ENCODE measurements at places on chromosomes 11 and 22.

DNA sequence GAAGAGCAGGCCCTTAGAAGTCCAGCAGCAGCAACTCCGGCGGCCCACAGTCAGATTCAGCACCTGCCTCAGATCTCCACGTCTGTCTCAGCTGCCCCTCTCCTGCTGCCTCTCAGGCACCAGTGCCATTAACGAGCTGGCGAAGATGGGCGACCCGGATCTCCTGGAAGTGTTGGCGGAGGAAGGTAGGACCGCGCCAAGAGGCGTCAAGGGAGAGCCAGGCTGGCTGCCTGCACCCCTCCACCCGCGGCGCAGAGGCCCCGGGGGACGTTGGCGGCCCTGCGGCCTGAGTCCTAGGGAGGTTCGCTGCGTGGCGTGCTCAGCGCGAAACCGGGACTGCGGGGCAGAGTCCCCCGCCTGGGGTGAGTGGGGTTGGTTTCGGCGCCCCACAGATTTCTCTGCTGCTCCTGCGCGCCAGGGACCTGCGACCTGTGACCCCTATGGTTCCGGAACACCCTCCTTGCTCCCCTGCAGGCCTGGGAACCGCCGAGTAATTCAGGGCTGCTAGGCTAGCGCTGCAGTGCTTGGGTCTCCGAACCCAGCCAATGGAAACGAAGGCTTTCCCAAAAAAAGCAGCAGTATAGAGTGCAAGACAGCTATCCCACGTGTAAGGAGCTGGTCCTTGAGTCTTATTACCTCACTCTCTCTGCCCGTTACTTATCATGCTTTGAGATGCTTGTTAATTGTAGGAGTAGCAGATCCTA is 615 bp downstream of the ANO5 start:
- DNase-seq: no peak

DNA sequence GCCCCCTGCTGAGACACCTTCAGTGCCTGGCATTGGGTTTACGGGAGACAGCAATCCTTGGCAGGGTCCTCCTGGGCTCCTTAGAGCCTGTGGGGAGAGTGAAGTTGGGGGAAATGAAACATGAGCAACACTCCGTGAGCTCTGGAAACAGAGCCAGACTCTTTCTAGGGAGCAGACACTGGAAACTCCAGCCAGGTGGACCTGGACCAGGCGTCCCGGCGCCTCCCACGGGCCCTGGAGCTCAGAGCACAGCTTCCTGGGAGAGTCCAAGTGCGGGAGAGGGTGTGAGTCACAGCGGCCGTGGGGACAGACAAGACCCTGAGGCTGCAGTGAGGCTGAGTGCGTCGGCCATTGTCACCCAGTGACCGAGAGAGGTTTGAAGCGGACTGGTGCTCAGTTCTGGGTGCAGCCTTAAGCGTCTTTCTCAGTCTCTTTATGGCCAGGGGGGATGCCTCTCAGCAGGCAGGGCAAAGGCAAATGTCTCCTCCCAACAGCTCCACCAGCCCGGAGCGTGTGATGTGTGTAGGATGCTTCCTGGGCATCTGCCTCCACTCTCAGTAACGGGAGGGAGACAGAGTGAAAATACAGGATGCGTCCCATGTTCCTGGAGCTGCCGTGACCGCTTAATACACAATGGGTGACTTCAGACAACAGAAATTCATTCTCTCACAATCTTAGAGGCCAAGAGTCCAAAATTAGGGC is 399.2 kb downstream of the SHANK2 start:
- no peak for DNase-seq

- DNase-seq: no peak
These were observed 33.1 kb downstream of the CEP295 start for GRCh38 chr11:93694557-93694956.

DNA sequence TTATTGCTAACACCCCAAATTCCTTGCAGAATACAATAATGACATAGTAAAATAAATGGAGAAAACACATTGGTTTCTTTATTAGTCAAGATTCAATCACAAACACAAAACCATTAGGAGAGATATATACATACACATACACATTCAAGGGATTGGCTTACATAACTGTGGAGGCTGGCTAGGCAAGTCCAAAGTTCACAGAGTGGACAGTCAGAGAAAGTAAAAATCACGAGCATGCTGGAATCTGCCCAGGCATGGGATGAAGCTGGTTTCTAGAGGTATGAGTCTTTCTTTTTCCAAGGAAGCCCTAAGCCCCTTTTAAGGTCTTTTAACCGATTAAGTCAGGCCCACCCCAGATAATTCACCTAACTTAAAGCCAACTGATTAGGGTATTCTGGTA is 13.6 kb upstream of the OR56B1 start:
- DNase-seq: no peak

DNA sequence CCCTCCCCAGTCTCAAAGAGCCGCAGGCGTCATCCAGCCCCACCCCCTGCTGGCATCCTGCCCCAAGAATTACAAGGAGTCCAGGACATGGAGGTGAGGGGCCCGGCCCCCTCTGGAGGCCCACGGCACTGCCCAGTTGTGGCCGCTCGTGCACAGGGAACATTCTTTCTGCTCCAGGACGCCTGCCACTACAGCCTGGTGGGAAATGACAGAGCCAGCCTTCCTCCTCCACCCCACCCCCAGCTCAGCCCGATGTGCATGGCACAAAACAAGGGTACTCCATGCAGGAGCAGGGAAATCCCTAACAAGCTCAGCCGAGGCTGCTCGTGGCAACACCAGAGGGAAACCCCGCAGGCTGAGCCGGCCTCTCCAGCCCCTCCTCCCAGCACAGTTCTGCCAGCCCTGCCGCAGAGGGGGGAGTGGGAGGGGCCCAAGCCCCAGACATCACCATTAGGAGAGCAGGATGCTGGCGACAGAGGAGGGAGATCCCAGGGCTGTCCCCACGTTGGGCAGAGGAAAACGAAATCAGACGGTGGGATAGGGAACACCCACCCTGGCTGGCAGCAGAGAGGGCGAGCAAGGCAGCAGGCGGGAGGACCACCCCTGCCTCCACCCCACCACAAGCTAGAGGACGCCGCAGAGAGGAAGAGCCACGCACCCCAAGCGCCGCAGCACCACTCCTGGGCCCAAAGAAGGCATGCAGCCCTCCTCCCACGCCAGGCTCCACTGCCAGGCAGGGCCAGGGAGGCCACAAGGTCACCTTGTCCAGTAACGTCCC is 10.0 kb downstream of the IGSF9B start:
- DNase-seq: no peak

DNA sequence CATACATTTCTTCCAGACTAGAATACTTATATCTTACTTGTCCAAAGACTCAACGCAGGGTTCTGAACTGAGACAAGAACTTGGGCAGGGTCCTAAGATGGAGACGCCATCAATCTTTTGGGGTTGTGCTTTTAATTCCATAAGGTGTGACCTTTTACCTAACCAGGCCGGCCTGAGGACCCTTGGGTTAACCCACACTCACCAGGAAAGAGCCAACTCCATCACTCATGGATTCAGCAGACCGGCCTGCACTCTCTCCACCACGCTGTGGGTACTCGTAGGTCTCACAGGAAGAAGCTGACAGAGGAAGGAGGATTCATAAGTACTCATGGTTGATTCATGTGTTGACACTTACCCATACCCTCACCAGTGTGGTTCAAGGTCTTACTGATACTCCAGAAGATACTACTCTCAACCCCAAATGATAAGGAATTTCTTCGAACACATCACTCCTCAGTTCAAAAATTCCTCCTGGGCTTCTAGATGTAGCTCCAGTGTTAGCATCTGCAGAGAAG is 36.2 kb downstream of the USP35 start:
- no peak for DNase-seq

GRCh38 chr11:88484873-88485621 is 147.5 kb upstream of the CTSC start:
- DNase-seq: peak; percentile 15

DNA sequence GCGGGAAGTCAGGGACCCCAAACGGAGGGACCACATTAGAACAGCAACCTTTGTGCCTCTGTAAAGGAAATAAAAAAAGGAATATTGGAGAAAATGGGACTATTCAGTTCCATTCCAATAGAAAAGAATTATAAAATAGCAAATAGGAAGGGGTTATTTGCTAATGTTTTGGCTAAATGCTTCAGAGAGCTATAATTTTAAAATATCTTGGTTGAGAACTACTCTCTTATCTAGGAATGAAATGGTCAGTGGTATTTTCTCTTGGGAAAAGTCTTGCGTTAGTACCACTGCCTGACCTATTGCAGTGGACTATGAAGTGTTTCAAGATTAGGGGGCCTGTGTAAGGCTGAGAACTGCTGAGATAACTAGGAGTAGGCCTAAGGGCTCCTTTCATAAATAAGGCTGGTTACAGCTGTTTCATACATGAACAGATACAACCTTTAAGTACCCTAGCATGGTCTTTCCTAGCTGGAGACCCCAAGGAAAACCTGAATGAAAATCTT is 6.9 kb upstream of the WEE1 start:
- no peak for DNase-seq

DNA sequence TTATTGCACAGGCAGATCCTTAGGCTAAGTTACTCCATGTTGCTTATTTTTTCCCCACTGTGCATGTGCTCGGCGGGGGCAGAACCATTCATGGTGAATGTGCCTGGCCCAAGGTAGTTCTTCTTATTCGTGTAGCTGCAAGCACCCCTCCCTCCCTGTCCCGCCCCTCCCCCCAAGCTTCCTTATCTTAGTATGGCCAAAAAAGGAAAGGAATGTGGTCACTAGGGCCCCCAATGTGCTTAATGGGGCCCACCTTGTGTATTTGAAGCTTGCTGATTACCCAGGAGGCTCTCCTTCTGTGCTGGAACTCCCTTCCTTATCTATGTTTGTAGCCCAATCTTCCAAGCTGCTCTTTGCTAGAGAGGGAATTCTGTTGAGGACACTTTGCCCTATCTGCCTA is 1259.7 kb upstream of the RAG2 start:
- DNase-seq: no peak

DNA sequence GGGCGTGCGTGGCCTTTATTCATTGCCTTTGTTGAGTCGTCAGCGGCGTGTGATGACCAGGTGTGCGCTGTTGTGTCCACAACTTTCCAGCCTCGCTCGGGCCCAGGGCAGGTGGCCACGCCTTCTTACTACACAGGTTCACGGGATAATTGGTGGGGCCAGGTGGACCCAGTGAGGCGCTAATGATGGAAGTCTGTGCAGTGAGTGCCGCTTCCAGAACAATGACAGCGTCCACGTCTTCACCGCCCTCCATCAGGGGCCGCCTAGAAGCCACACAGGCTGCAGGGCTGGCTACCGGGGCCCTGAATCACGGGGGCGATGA is 1197.3 kb downstream of the BRD1 start:
- DNase-seq: no peak

DNA sequence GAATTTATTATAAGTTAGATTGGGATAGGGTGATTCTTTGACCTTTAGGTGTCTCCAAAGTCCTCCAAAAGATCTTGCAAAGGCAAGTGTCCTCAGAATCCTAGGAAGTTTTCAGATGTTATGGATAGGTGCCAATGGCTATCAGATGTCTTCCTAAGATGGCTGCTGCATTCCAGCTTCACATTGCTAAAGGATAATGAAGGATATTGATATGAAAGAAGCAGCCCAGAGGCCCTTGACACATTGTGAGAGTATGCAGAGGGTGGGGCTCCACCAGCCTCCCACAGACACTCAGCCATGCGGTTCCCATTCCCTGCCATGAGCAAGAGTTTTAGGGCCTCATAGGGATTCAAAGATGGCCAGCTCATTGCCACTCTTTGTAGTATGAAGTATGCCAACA is 22.3 kb upstream of the GLYATL2 start:
- DNase-seq: no peak

DNA sequence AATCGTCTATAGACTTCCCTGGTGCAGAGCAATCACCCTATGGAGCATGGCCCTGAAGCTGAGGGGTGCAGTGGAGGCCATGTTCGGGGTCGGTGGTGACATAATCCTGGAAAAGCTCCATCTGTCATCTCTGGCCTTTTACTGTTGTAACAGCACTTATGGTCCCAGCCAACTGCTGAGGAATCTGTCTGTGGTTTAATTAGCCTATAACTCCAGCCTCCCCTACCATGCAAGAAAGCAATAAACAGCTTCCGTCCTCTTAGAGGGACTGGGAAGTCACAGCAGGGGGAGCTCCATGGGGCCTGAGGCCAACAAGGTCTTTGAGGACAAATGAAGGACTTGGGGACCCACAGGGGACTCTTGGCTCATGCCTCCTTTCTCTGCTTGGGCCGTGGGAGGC is 159.1 kb upstream of the NECTIN1 start:
- no peak for DNase-seq

- DNase-seq: no peak
These were observed 28.1 kb downstream of the NRXN2 start for GRCh38 chr11:64694821-64695365.

GRCh38 chr11:122754553-122755322 is 83.6 kb upstream of the CRTAM start:
- no peak for DNase-seq

GRCh38 chr22:44936201-44936600 is 73.6 kb downstream of the PHF21B start:
- no peak for DNase-seq

GRCh38 chr11:34957206-34957605 is 40.8 kb downstream of the PDHX start:
- no peak for DNase-seq

DNA sequence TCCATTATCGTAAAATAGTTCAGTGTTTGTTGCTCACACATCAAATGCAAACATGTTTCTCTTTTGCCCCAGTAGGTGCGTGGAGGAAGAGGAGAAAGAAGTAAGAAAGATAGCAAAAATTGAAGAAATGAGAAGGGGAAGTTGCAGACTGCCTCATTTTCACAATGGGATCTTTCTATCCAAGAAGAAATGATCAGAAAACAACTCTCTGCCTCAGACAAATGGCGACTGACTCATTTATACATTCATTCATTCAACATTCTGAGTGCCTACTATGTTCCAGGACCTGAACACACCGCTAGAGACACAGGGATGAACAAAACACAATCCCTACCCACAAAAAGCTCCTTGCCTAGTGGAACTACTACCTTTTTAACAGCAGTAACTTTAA is 367 bp downstream of the HPS5 start:
- no peak for DNase-seq

DNA sequence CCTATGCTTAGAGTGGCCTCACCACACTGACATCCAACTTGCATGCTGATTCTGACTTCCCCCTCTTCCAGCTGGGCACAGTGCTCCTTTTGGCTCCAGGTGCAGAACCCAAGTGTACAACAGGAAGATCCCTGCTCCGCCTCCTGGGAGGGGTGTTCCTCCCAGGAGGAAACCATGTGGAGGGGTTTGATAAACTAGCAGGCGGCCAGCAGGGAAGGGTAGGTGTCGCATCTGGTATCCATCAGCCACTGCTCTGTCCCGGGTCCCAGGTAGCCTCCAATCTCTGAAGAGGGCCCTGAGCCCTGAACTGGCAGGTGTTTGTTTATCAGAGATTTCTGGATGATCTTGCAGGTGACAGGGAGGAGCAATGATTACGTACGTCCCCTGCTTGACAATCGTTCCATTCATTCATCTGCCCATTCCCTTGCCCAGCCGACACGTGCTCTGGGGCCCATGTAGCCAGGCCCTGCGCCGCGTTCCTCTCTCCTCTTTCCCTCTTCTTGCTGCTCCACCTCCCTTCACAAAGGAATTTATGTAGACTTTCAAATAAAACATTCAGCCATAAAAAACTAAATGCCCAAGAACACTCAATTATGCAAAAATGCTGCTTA is 41.2 kb upstream of the MICAL2 start:
- DNase-seq: no peak
